ENCODE measurements at places on chromosomes 5 and 9. TPM values are rescaled to one million over a fixed set of nuclear protein-coding genes. Genes with fewer than 3 reads are reported as not detected.

The SLCO6A1 gene
- total RNA-seq = not detected

The NDST1 gene
- 1.8 TPM for total RNA-seq

The SPATA31A7 gene
- total RNA-seq = not detected

The CDC20B gene
- not detected for total RNA-seq

The TAF11L7 gene
- total RNA-seq = not detected

DNA sequence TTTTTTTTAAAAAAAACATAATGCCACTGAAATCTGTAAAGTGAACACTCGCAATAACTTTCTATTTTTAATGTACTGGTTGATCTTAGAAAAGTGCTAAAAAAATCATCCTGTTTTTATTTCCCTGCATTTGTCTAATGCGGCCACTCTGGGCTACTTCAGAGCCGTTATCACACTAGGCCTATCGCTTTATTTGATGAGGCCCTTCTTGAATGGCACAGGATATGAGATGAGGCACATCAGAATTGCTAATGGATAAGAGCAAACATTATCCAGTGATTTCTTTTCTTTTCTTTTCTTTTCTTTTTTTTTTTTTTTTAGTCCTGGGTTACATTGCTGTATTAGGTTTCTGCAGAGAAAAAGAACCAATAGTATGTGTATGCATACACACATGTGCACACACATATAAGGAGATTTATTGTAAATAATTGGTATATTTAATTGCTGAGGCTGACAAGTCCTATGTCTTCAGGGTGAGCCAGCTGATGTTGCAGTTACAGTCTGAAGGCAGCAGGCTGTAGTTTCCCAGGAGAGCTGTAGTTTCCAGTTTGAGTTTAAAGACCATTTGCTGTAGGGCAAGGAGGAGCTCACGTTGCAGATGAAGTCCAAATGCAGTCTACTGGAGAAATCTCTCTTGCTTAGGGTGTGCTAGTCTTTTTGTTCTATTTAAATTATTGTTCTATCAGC lies 391.7 kb downstream of the MED10 start:
- H3K27me3 ChIP-seq = no peaks in the 10 kb centered on the region
- no peak for ATAC-seq
- no peak overlapping the region for H3K27ac ChIP-seq
- H3K4me3 ChIP-seq = no peak overlapping the region
- H3K36me3 ChIP-seq = no peaks in the 10 kb centered on the region
- H3K4me1 ChIP-seq = no peaks in the 10 kb centered on the region

- no peak overlapping the region for H3K4me3 ChIP-seq
- ATAC-seq = peak; percentile 47
- H3K36me3 ChIP-seq = no peaks in the 10 kb centered on the region
- no peak overlapping the region for H3K27ac ChIP-seq
Observed at GRCh38 chr9:121249563-121249962, 18.4 kb upstream of the GSN start.

DNA sequence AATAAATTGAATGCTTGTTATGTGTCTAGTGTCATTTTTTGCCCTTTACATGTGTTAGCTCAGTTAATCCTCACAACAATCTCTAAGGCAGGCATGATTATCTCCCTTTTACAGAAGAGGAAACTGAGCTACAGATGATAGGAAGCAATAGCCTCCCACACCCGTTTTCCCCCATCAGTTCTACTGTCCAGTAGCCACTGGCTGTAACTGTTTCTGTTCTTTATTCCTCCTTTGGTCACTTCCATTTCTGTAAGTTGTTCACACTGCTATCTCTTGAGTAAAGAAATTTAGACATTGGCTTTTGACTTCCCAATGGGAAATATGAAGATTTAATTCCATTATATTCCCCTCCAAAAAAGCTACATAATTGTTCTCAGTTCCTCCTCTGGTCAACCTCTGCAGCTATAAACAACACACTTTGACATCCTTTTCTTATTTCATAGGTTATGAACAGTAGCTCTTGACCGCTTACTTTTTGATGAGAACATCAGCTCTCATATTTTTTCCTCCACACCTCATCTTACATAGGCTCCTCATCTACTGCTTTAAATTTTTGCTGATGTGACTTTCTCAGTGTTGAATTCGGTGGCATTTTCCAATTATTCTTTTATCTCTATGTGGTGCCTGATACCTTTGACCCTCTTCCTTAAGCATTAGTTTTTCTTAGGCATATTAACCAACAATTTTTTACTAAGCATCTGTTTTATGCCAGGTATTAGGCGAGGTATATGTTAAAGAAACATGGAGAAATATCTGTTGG lies 21.4 kb downstream of the SPZ1 start:
- H3K27ac ChIP-seq = no peak overlapping the region
- ATAC-seq = no peak
- no peaks in the 10 kb centered on the region for H3K4me1 ChIP-seq
- peaks cover 9% of the 10 kb centered on the region for H3K27me3 ChIP-seq
- no peaks in the 10 kb centered on the region for H3K36me3 ChIP-seq

- no peaks in the 10 kb centered on the region for H3K4me1 ChIP-seq
- no peak for ATAC-seq
- H3K27me3 ChIP-seq = peaks cover 14% of the 10 kb centered on the region
- no peak overlapping the region for H3K27ac ChIP-seq
- no peaks in the 10 kb centered on the region for H3K36me3 ChIP-seq
Observed at GRCh38 chr5:167764641-167765289, 526.7 kb upstream of the WWC1 start.

DNA sequence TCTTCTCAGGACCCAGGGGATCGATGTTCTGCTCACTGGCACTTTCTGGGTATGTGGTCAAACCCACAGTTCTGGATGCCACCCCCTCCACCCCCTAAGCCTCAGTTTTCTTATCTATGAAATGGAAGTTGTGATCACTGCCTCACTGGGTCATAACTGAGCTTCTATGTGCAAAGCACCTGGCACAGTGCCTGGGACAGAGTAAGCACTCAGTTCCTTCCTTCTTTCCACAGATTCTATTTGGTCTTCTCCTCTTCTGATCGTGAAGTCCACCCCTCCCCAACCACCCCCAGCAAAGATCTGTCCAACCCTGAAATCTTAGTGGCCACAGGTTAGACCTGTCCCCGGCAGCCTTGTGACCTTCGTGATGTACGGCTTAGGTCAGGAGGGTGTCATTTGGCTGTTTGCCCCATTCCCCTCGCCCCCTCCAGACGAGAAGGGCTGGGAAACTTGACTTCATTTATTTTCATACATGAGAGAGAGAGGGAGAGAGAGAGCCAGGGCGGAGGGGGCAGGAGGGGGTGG lies 181.4 kb downstream of the FGF18 start:
- H3K27ac ChIP-seq = peak overlapping the region; percentile 16
- H3K36me3 ChIP-seq = no peaks in the 10 kb centered on the region
- peak overlapping the region; percentile 28 for H3K4me3 ChIP-seq
- H3K27me3 ChIP-seq = peaks cover 16% of the 10 kb centered on the region

All from activated T-helper 17 cell treated with anti-CD3 and anti-CD28 coated beads, Interleukin-2, amount 50 U/mL, for 72 hours (primary cell).